ENCODE measurements at places on chromosomes 11 and 22.

DNA sequence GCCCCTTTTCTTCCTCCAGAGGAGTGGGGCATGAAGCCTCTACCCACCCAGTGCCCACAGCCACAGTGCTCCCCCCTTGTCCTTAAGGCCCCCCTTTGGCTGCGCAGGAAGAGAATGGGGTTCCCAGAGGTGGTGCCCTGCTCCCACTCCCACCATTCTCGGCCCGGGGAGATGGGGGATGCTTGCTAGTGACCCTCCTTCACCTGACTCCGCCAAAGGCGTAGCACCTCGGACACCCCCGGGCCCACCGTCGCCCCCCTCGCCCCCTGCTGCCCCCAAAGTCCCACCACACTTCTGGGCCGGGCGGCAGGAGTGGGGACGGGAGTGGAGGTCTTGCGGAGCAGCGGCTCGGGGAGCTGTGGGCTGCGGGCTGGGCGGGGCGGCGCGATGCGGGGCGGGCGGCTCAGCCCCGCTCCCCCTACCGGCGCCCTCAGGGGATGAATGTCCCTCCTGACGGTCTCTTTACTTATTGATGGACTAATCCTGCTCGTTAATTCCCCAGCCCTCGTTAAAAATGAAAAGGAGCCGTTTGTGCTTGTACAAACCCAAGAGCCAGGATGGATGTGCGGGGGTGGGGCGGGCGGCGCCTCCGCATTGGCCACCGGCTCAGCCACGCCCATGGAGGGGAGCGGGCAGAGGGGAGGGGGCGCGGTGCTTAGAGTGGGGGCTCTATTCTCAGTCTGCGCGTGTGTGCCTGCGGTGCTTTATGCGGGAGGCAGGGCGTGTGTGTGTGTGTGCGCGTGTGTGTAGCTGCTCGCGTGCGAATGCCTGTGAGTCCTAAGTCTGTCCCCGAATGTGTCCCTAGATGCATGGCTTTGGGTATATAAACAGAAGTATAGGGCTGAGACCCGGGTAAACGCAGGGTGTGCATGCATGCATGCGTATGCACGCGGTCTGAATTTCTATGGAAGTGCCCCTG lies 25.6 kb downstream of the SYT7 start:
- peak; percentile 40 for DNase-seq

DNA sequence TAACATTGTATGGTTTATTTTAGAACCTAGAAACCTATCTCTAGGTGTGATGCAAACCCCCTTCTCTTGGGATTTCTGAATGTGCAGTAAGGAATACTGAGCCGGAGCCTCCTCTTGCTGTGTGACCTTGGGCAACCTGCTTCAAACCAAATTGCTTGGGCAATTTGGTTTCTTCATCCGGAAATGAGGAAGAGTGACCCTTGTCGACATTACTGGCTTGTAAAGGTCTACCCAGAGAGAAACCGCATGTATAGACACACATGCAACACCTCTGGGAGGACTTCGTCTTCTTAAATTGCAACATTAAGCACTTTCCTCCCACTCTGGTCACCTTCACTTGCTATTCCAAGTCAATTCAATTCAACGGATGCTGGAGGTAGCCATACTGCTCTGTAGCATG lies 19.6 kb upstream of the TP53I11 start:
- no peak for DNase-seq

DNA sequence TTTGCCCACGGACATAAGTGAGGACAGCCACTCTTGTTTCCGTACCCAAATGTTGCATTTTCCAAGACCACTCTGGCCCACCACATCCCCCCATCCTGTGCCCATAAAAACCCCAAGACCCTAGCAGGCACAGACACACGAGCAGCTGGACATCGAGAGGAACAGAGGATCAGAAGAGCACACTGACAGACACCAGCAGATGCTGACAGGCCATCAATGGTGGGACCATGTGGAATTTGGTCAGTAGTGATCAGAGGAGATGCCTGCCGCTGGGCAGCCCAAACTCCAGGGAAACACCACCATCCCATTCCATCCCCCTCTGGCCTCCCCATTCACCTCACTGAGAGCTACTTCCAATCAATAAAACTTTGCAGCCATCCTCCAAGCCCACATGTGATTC lies 87.0 kb downstream of the DLG2 start:
- no peak for DNase-seq

DNA sequence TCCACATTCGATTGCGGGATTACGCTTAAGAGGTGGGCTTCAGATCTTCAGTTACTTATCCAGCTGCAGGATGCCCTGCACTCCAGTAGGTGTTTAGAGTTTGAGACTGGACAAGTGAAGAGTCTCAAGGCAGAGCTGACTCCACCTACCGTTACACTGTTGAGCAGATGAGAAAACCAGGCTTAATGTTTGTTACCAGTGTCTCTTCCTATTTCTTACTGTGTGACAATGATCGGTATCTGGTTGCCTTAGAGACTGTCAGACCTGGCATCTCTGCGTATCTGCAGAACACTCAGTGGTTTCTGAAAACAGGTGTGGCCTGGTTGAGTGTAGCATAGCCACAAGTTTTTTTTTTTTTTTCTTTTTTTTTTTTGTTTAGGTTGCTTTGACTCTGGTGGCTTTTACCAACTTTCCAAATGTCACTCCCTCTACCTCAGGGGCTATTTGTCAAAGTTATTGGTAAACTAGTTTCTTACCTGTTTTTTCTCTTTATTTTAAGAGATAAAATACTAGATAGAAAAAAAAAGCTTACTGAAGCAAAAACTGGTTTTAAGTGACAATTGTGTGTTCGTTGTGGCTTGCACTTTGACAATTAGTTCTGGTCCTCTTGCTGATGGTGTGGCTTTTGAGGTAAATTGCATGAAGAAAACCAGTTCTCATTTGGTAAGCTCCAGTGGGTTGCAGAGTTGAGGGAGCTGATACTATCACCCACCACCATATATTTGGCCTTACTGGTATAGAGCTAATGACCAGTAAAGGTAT lies 284.8 kb downstream of the ETS1 start:
- DNase-seq = no peak

DNA sequence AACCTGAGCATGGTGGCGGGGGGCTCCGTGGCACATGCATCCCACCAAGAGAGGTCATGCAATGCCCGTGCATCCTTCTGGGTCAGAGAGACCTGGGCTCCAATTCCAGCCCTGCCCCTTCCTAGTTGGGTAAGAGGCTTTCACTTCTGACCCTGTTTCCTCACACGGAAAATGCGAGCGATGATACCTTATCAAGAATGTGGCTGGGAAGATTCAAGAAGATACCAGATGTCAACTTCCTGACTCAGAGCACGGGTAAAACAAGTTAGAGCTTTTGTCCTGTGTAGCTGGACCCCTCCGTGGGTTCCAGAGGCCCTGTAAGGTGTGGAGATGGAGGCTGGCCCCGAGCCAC lies 8.7 kb upstream of the DGKZ start:
- no peak for DNase-seq

GRCh38 chr11:116466191-116466590 lies 306.6 kb downstream of the BUD13 start:
- DNase-seq = no peak

GRCh38 chr11:116535994-116536393 lies 236.8 kb downstream of the BUD13 start:
- no peak for DNase-seq

GRCh38 chr11:11604370-11604990 lies 17.3 kb downstream of the GALNT18 start:
- no peak for DNase-seq

Measured in NCI-H1417 treated with DMSO at 0.1 percent for 48 hours (cell line).